ENCODE measurements at places on chromosomes 13 and 19.
A peak's percentile ranks its signal among the peaks of the same experiment; 100 is the strongest.

- no peak for DNase-seq
Measured at GRCh38 chr19:19741184-19741583, 8.3 kb upstream of the ZNF14 start.

DNA sequence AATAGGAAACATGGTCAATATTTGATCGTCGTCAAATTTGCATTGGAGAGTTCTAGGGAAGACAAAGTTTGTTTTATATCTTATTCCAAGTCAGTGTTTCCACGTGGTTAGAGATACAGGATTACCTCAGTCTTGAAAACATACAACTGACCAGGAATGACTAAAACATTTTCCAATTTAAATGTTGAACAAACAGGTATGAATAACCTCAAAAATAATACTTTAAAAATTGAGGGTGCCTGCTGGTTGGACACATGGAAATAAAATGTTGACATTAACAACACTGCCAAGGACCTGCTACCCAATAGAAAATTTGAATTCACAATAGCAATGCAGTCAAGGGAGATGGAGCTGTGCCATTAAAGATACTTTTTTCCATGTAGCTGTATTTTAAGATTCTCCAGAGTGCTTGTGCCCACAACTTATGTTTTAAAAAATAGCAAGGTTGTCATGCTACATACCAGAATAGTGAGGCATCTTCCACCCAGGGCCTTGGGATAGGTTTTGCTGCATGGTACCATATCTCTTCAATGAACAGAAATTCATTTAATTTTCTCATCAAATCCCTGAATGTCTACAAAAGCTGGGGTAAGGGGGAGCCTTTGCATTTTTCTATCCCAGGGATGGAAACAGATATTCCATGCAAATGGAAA lies 260.8 kb downstream of the EFNB2 start:
- no peak for DNase-seq

- no peak for DNase-seq
Measured at GRCh38 chr13:45700971-45701900, 884 bp upstream of the CBY2 start.

DNA sequence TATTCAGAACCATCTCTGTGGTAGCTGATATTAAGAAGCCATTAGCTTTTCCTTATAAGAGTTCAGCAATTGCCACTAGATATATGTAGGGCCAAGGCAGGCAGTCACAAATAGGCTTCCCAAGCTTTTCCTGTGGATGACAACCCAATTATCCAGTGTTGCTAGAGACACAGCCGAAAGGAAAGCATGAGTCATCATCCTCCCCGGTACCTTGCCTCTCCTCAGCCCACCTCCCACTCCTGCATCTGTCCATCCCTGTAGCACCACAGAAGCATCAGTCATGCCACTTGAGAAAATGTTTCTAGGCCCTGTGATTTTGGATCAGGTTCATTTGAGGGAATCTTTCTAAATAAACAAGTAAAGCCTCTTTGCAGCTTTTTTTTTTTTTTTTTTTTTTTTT lies 204.3 kb downstream of the DNAJC15 start:
- peak; percentile 41 for DNase-seq

DNA sequence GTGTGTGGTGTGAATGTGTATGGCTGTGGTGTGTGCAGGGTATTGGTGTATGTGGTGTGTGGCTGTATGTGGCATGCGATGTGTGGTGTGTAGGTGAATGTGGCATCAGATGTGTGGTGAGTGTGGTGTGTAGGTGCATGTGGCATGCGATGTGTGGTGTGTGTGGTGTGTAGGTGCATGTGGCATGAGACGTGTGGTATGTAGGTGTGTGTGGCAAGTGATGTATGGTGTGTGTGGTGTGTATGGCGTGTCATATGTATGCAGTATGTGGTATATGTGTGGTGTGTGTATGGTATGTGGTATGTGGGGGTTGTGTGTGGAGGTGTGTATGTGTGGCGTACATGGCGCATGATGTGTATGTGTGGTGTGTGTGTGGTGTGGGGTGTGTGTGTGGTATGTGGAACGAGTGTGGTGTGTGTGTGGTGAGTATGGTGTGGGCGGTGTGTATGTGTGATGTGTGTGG lies 63.4 kb downstream of the PEPD start:
- DNase-seq = no peak

DNA sequence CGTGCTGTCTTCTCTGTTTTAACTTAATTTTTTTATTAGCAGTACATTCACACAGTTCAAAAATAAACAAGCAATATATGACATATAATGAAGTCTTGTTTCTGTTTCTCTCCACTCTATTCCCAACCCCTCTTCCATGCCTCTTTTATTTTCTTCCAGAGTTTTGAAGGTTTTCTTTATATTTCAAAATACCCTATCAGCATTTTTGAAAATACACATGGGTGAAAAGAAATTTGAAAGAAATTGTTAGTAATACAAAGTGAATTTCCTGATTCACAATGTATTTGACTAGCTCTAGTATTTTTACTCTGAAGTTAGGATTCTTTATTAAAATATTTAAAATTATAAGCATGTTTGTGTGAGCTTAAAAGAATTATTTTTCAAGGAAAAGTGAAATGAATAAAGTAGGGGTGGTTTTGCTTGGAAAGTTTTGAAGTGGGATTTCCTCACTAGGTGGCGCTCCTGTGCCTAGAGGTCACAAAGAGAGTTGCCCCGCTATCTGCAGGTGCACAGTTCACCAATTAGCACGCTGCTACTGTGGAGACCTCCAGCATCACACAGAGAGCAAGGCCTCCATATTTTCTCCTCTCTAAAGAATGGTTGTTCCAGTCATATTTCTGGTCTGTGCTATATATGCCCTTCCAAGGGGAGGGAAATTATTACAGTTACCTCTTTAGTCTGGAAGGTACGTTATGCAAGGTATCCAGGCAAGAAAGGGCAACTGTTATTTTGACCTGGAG lies 37.6 kb downstream of the SOX21 start:
- DNase-seq = peak; percentile 61

- peak; percentile 10 for DNase-seq
Measured at GRCh38 chr19:43966079-43966694, 15.2 kb downstream of the ZNF221 start.

DNA sequence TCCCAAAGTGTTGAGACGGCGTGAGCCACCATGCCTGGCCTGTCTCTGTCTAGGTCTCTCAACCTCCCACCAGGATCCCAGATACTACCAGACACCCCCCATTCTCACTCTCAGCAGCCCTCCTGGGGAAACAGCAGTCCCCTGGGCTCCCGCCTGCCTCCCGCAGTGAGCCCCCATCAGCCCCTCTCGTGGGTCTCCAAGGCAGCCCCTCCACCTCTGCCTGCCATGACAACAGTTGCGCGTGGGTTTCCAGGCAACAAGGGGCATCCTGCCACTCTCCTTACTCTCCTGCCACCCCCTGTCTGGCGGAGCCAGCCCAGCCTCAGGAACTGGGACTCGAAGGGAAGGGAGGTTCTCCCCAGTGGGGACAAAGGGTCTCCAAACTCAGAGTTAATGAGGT lies 5.2 kb downstream of the LRRC4B start:
- DNase-seq = no peak

DNA sequence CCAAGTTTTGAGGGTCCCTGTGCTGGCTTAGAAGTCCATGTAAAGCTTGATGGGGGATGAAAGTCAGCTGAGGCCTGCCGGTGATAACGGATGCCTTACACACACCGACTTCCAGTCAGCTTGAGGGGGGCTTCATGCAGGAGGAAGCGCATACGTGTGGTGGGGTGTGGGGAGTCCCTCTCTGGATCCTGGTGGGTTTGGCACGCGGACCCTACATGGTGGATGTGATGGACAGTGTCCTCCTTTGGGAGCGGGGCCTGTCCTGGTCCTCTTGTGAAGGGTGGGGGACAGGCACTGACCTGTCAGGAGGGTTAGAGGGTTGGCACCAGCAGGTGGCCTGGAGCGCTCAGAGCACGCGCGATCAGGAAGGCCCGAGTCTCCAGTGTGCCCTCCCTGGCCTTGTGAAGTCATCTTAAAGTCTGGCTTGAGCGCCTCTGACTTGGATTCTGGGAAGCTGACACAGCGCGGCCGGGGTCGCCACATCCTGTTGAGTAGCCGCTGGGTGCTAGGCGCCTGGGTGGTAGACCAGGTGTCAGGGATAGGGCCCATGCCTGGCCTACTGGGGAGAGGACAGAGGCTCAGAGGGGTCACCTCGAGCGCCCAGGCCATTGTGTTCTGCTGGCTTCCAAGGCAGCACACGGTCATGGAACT lies 2.9 kb downstream of the DAZAP1 start:
- DNase-seq = peak; percentile 23

- no peak for DNase-seq
Measured at GRCh38 chr13:110669036-110669435, 36.9 kb downstream of the CARS2 start.

DNA sequence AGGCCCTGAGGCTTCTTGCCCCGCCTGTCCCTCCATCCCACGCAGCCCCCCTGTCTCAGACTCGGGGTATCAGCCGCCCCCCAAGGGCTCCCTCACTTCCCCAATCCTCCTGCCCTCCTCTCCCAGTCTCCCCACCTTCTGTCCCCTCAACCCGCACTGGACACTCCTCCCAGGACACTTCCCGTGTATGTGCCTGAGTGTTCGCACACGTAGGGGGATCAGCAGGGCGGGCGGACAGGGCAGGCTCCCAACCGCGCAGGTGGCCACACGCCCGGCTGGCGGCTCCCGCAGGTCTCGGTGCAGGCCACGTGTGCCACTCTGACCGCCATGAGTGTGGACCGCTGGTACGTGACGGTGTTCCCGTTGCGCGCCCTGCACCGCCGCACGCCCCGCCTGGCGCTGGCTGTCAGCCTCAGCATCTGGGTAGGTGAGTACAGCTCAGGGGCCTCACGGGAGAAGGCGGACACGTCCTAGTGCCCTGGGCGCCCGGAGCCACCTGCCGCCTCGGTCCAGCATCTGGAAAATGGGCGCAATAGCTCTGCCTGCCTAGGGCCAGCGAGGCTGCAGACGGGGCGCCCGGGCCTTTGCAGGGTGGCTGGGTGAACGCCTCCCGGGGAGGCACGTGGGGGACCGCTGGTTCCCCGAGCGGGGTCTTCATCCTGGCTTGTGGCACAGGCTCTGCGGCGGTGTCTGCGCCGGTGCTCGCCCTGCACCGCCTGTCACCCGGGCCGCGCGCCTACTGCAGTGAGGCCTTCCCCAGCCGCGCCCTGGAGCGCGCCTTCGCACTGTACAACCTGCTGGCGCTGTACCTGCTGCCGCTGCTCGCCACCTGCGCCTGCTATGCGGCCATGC lies 2.3 kb downstream of the KISS1R start:
- no peak for DNase-seq

DNA sequence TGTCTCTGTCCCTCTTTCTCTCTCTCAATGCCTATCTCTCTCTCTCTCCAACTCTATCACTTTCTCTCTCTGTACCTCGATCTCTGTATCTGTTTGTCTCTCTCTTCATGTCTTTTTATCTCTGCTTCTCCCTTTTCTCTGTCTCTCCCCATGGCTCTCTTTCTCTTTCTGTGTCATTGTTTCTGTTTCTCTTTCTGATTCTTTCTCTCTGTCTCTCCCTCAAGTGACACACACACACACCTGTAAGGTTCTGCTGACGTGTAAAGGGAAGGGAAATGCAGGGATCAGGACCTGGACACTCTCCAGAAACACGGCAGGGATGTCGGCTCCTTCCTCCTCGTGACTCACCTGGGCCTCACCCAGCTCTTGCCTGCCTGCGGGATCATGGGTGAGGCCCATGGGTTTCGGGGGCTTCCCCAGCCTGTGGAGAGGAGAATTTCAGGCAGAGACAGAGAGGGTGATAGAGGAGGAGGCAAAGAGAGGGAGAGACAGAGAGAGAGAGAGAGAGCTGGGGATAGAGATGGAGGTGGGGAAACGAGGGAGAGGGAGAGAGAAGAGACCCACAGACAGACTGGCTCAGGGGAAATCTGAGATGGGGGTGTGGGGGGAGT lies 5.4 kb upstream of the PLAUR start:
- peak; percentile 48 for DNase-seq

- DNase-seq = no peak
Measured at GRCh38 chr13:71875823-71876222, 8.8 kb upstream of the DACH1 start.

All from fibroblast of pulmonary artery (primary cell).